ENCODE measurements at places on chromosomes 6 and 20.
A peak's percentile ranks its signal among the peaks of the same experiment; 100 is the strongest.

GRCh38 chr20:12386821-12387220 lies 469.1 kb downstream of the BTBD3 start:
- DNase-seq: no peak

GRCh38 chr20:34037121-34037520 lies 43.4 kb downstream of the RALY start:
- peak; percentile 23 for DNase-seq

GRCh38 chr20:36465109-36466080 lies 75.9 kb upstream of the MYL9 start:
- DNase-seq: peak; percentile 32

GRCh38 chr6:19734519-19734918 lies 102.7 kb upstream of the ID4 start:
- DNase-seq: no peak

- no peak for DNase-seq
These were observed 93.0 kb upstream of the HDAC2 start for GRCh38 chr6:114063956-114064355.

DNA sequence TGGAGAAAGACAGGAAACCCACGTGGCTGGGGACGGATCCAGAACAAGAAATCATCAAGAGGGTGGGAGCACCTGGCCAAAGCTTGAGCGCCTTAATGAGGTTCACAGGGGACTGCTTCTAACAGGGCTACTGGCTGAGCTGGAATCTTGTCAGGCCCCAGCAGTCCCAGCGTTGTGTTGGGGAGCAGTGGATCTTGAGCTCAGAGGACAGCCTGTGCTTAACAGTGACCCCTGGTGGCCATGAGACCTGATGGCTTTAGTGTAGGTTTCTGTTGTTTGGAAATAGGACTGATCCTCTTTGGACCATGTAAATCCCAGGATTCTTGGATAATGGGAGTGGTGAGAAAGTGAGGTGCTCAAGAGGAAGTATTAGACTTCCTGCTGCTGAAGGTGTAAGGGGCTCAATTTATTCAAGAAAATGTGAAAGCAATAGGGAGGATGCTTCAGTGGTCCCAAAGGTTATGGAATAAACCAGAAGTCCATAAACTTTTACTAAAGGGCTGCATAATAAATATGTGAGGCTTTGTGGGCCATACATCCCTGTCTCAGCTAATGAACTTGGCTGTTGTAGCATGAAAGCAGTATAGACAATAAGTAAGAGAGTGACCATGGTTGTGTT lies 216.2 kb downstream of the NFATC2 start:
- peak; percentile 60 for DNase-seq

DNA sequence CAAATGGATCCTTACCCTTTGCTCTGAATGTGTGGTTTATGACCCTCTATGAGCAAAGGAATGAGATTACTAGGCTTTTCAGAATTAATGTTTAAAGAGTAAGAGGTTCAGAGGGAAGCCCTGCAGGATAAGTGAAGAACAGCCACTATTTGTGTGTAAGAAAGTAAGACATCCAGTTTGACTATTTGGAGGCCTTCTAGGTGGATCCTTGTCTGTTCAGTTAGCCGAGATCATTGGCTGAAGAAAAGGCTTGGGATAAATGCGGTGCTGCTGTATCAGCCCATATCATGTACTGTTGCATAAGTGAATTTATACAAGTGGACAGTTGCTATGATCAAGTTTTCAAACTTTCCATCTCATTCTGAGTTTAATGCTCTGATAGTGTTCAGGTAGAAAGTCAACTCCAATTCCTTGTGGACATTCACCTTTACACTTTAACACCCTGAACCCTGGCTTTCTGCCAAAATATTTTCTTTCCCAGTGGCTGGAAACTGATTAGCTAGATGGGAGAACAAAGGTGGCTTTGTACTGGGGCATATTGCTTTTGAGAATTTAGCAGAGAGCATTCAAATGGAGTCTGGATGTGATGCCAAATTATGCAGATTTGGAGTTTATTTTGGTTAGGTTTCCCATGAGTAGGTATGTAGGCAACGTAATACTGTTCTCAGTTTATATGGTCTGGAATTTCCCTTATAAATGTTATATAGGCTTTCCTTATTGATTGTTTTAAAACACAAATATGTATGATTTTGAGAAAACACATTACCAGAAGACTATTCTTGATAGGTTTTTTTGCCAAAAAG lies 15.0 kb downstream of the PARD6B start:
- DNase-seq: no peak

GRCh38 chr6:154012852-154013251 lies 26.2 kb upstream of the OPRM1 start:
- DNase-seq: no peak

GRCh38 chr6:126716032-126716431 lies 376.1 kb downstream of the CENPW start:
- DNase-seq: no peak

GRCh38 chr20:25032065-25032477 lies 25.9 kb downstream of the ACSS1 start:
- no peak for DNase-seq

GRCh38 chr6:2862712-2863181 lies 21.1 kb upstream of the SERPINB1 start:
- no peak for DNase-seq

GRCh38 chr6:6631534-6632276 lies 43.2 kb downstream of the LY86 start:
- DNase-seq: no peak

DNA sequence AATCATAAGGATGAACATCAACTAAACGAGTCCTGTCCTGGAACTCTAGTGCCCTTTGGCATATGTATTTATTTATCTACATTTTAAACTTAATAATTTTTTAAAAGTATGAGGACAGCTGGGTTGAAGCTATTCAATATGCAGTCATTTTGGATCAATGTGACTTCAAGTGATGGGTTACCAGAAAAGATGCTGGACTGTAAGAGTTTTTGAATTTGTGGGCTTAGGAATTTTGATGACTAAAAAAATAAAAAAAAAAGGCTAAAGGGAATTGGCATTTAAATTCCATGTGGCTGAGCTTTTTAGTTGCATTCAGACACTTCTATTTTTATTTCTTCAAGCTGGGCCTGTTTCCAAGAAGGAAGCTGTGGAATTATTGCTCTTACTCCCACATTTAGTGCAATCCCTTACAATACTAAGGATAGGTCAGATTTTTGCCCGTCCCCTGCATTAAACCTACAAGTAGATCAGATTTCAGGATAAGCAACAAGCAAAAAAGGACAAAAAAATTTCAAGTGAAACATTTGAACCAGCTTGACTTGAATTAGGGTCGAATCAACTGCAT lies 704.2 kb upstream of the CITED2 start:
- DNase-seq: no peak

DNA sequence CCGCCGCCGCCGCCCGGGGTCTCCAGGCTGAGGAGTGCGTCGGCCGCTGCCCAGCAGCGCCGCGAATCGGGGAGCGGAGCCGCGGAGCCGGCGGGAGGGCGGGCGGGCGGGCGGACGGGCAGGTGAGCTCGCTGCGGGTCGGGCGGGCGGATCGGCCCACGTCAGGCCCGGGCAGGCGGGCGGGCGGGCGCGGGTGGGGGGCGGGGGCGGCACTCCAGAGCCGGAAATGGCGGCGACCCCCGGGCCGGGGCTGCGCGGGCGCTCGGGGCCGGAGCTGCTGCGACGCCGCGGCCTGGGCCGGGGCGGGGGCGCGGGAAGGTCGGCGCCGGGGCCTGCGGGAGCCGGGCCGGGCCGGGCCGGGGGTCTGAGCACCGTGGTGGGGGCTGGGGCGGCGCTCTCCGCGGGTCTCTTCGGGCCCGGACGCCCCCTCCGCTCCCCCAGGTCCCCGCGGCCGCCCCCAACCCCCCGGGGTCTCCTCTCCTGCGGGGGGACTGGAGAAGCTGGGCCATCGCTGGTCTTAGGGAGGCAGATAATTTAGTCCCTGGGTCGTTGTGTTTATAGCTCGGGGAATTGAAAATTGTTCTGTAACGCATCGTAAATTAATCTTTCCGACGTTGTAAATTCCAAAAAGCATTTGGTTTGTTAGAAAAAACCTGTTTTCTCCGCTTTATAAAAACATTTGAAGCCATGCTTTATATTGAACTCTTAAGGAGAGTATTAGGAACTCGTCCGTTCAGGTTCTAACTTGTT lies 451 bp downstream of the DNAJC5 start:
- DNase-seq: no peak

- no peak for DNase-seq
These were observed 49.8 kb downstream of the ZDHHC14 start for GRCh38 chr6:157430834-157431233.

GRCh38 chr20:32628960-32629530 lies 43.9 kb upstream of the NOL4L start:
- no peak for DNase-seq

- DNase-seq: no peak
These were observed 63.7 kb downstream of the PHACTR2 start for GRCh38 chr6:143741480-143741879.

DNA sequence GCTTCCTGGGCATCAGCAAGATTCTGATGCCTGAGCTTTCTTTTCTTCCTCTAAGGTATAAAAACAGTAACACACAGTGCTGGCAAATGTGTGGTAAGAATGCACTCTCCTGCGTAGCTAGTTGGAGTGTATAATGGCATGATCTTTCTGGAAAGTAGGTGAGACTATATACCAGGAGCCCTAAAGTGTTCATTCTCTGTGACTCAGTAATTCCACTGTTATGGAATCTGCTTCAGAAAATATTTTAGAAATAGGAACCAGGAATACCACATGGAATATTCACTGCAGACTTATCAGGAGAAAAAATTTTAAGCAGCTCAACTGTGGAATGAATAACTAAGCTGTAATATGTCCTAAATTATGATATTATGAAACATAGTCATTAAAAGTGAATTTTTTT lies 16.9 kb upstream of the CSE1L start:
- DNase-seq: no peak

- no peak for DNase-seq
These were observed 29.1 kb downstream of the TXLNB start for GRCh38 chr6:139262519-139263300.

DNA sequence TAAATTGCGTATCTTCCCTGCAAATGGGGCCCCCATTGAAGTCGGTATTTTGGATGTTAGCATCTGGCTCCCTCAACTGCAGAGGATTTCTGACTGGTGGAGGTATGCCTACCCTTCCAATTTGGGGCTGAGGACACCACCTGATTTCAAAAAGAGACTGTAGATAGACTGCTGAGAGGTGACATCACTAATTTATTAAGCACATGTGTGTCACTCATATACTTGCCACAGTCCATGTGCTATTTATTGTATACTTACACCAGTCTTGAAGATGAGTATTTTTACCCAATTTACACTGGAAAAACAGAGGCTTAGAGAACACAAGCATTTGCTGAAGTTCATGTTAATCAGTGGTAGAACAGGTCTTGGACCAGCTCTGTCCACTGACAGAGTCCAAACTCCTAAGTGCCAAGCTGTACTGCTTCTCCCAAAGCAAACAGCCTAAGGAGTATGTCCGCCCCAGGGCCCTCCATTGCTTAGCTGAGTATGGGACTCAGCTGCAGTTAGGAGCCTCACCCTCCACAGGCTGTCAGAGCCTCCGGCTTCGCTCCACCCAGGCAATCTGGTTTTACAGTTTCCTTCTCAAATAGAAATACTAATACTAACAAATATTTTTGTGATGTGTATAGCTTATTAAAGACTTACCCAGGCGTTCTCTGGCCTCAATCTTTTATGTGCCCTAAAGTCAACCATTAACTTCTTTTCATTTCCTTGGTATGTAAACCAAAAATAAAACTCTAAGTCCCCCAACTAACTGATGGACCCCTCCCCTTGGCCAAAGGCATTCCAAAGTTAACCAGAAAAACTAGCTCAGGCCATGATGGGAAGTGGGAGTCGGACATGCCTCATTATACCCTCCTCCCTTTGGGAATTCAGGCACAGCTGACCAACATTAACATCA lies 17.5 kb downstream of the RIN2 start:
- no peak for DNase-seq

DNA sequence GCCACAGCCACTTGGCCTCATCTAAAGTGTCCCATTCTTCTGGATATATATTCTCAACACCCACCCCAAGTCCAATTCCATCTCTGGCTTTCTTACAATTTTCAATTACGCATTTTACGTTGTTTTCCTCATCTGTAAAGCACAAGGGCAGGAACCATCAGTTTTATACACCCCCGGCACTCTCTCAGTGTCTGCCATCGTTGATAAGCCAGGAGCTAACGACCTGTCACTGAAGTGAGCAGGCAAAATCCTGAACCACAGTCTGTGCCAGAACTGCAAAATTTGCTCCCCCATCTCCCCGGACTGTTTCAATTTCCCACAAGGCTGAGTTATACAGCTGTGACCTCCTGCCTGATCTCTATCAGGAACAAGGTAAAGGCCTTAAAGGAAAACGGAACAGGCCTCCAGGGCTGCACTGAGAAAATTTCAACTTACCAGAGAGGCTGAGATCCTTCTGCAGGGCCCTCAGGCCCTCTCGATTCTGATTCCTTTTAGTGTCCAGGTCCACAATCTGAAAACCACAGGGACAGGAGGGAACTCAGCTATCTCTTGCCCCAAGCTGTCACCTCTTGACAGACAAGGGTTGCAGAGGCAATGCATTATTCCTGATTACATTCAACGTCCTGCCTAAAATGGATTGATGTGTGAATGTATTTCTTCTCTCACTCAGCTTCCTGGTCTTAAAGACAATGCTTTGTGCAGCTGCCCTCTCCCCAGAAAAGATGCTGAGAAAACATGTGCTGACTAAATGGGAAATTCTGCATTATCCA lies 1.8 kb downstream of the PDRG1 start:
- DNase-seq: no peak

DNA sequence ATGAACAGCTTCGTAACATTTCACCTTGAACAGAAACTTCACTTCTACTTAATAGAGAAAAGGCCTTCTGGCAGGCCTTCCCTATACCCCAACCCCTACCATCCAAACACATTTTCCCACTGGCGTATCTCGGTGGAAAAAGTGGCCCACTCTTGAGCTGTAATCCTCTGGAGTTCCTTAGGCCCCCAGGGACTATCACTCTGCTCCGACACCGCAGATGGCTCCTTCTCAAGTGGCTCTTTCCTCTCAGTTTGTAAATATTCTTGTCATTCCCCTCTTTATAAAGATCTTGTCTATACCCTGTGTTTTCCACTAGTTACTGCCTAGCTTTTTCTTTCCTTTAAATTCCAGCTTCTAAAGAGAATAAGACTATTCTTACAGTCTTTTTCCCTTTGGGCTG lies 108.7 kb downstream of the MYB start:
- no peak for DNase-seq

DNA sequence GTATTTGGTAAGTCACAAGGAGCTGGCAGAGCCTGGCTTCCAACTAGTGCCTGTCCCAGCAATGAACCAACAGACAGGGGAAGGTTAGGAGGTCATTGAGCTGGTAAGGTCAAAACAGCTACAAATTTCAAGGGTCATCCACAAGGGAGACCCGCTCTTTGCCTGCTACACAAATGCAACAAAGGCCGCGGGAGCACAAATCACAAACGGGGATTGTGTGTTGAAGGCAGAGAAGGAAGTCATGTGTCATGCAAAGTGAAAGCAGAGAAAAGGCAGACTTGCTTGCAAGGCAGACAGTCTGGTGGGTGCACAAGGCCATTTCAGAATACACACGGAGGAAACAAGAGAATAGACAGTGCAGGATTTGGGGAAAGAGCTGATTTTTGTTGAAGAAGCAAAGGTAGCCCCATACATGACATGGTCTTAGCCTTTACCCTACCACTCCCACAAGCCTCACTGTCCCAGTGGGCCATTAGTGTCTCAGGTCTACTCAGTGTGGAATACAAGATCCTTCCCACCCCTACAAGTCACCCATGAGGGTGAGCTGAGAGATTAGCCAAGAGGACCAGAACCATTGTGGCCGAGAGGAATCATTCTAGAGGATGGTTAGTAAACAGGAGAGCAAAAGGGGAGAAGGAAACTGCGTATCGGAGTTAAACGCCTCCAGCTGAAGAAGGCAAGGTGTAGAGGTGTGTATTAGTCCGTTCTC lies 18.1 kb upstream of the SAMHD1 start:
- no peak for DNase-seq
